ENCODE measurements at places on chromosomes 16 and 17. TPM values are rescaled to one million over a fixed set of nuclear protein-coding genes. Genes with fewer than 3 reads are reported as not detected.

- DNase-seq = no peak
These were observed 88.4 kb downstream of the USP32 start for GRCh38 chr17:60303406-60304099.

- no peak for DNase-seq
These were observed 174.2 kb upstream of the FAM20A start for GRCh38 chr17:68775318-68775717.

DNA sequence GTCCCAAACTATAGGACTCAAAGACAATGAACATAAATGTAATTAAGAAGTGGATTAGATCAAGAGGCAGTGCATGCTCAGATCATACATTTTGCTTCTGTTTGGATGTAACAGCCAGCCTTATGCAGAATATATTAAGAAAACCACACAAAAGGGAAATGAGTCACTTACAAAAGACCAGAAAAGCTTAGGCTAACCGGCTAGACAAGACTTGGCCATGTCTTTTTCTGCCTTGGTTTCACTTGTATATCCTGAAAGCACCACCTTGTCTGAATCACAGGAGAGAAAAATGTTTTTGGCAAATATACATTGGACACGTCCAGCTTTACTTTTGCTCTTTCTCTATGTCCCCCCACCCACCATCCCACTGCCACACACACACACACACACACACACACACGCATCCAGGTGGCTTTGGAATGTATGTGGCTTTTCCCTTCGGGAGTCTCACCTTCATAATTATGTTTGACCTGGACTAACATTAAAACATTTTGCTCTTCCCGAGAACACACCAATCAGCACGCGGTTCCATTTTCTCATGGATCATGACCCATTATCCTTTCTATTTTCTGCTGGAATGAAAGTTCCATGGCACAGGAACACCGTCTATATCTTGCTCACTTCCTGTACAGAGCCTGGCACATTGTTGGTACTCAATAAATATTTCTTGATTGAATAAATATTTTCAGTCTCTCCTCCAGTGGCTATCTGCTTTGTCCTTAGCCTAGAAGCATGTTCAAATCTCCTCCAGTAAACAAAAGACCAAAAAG, 64.6 kb downstream of the CDK5R1 start:
- no peak for DNase-seq

- peak; percentile 73 for DNase-seq
These were observed 722 bp upstream of the TIMP2 start for GRCh38 chr17:78925662-78926555.

Gene TP53
- 79.1 TPM for polyA plus RNA-seq

DNA sequence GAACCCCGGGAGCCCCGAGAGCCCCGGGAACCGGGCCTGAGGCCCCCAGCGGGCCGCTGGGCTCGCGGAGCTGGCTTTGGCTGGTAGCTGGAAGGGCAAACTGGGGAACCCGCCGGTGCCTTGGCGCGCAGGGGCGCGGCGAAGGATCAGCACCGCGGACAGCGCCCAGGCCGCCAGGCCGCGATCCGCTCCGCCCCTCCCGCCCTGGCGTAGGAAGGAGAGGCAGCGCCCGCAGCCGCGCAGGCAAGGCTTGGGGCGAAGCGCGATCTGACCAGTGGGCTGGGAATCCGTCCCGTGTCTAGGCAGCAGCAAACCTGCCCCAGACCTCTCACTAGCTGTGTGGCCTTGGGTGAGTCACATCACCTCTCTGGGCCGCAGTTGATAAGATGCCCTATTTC, 331 bp upstream of the CCDC92B start:
- DNase-seq = peak; percentile 73

DNA sequence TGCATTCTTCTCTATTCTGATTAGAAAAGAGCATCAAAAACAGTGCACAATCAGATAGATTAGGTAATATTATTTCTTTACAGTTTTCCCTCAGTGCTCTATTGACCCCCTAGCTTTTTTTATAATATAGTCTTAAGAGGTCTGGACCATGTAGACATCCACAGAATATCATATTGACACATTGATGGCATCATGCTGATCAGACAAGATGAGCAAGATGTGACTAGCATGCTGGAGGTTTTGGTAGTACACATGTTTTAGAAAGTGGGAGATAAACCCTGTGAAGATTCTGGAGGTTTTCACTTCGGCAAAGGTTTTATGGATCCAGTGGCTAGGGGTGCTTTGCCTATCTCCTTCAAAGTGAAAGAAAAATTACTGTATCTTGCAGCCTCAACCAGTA, 2.8 kb upstream of the ABCA8 start:
- no peak for DNase-seq

- DNase-seq = peak; percentile 38
These were observed 37.6 kb downstream of the CTU2 start for GRCh38 chr16:88743693-88744576.

DNA sequence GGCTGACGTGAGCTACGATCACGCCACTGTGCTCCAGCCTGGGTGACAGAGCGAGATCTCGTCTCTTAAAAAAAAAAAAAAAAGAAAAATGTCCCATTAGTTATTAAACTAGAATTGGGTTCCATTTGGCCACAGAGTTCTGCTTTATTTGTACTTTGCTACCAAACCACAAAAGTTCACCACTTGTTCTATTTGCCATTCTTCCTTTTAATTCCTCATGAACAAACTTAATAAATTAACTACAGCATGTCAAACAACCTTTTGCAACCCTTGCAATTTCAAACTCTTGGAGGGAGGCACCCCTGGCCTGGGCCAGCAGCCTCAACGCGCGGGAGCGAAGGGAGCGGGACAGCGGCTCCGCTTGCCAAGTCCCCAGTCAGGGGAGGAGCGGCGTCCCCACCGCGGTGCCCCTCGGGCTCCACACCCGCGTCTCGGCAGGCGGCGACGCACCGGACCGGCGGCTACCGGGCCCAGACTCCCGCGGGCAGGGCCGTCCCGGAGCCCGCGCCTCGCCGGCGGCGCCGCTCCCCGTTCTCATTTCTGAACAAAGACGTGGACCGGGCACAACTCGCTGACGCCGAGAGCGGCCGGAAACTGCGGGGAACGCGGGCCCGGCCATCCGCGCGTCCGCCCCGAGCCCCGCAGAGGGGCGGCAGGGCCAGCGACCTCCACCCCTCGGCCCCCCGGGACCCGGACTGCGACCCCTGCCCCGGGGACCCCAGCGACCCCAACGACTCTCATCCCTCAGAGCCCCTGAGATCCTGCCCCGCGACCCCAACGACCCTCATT, 775 bp downstream of the CYTH1 start:
- no peak for DNase-seq

Gene RAB11FIP3
- polyA plus RNA-seq = 149 TPM

GRCh38 chr17:17957584-17957916, 14.7 kb downstream of the TOM1L2 start:
- DNase-seq = no peak

DNA sequence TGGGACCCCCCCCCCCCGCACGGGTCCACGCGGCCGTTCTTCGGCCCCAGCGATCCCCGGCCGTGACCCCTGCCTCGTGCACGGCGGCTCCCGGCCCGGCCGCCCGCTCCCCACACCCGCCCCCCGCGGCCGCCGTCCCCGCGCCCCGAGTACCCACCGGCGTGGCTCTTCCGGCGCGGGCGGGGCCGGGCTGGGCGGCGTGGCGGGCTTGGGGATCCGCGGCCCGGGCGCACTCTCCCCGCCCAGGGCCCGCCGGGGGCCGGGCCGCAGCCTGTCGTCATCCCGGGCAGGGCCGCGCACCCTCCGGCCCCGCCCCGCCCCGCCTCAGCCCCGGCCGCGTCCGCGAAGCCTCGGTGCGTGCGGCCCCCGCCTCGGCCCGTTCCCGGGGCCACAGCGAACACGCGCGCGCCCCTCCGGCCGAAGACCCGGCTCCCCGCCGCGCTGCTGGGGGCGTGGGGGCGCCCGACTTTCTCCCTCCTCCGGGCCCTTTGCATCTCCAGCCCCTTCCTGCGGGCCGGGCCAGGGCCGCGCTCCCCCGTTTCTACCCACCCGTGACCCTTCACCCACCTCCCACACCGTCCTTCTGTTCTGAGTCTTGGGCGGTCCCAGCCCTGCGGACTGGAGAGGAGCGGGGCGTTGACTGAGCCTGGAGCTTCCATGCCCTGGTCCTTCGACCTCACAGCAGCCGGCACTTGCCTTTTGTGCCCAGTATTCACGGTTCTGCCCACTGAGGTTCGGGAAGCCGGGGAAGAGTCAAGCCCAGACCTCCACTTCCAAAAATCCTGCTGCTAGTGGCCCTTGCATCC, 840 bp downstream of the MYO1C start:
- DNase-seq = no peak

GRCh38 chr16:71515026-71515425, 11.2 kb upstream of the CHST4 start:
- no peak for DNase-seq

Data from renal pelvis (tissue), 12 donors.